ENCODE measurements at places on chromosomes 1 and 21.

- no peak for DNase-seq
These were observed 37.2 kb upstream of the SLC6A9 start for GRCh38 chr1:44068442-44068921.

DNA sequence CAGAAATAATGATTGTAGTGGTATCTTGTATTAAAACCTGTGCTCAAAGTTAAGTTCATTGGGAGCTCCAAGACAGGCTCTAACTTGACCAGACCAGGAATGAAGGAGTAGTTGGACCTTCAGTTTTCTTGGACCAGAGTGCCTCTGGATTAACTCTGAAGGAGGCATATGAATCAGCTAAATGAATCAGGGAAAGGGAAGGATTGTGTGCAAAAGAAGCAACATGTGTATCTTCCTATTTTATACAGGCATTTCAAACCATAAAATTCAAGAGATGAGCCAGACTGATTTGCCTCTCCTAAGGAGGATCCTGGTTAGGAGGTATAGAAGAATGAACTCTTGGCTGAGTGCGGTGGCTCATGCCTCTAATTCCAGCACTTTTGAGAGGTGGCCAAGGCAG lies 71.4 kb downstream of the CC2D1B start:
- DNase-seq, result peak; percentile 51

- peak; percentile 26 for DNase-seq
These were observed 28.2 kb upstream of the SLC30A1 start for GRCh38 chr1:211606914-211607753.

DNA sequence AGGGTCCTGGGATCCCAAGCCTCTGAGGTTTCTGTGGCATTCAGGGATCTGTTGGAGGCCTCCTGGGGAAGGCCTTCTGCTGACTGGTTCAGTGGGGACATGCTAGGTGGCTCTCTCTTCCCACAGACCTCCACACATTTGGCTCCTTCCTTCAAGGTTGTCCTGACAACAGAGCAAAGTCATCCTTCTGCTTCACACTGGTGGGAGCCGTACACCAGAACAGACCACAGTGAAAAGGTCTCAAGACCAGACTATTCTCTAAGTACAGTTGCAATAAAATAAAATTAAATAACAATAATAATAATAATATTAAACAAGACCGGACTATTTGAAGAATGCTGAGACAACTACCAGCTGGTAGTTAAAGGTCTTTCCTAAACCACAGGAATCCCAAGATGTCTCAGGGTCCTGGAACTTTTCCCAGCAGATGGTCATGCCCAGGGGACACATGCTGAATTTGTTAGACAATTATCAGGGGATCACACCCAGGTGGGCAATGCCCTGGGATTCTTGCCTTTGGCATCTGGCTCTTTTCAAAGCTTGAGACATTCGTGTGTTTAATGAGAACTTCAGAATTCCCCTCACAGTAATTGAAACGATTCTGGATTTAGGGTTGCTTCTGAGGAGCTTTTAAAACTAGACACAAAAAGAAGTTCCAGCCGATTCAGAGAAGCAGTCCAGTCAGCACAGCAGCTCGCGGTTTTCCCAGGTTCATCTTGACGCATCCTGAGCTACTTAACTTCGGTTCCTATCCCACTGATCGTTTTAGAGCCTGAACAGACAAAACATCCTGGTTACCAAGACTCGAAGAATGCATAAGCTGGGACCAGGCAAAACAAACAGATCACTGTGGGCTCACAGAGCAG lies 22.9 kb downstream of the HTR1D start:
- peak; percentile 97 for DNase-seq

DNA sequence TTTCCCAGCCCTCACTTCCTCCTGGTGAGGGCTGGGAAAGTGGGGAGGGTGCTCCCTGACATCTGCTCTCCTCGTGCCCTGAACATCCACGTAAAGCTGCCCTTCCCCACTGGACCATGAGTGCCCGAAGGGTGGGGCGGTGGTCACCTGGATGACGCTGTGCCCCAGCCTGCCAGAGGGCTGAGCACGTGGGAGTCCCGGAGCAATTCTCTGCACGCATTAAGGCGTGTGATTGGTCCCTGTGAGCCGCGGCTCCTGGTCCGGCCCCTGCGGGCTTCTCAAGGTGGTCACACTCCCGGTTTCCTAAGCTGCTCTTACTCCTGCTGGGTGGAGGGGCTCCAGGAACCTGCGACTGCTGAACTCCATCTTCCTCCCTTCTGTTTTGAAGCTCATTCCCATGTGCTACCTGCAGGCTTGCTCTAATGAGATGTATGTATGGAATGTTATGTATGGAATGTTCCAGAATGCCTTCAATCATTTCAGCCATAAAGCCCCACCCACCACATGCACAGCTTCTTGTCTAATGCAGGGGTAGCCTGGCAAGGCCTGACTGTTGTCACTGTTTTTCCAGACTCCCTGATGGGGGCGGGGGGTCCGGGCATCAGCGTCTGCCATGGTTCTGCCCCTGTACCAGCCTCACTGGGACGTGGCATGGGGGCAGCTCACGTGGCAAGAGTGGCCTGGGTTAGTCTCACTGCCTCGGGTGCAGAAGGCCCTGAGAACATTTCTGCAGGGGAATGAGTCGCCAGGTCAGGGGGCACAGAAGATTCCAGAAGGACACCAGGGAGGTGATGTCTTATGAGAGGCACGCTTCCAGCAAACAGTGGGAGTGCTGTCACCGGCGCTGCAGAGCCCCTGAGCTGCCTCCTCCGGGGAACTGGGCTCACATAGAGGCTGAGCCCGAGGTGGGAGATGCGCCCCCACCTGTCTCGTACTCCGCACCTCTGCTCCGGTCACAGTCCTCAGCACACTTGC lies 19.4 kb downstream of the KRTAP10-1 start:
- DNase-seq, result no peak

DNA sequence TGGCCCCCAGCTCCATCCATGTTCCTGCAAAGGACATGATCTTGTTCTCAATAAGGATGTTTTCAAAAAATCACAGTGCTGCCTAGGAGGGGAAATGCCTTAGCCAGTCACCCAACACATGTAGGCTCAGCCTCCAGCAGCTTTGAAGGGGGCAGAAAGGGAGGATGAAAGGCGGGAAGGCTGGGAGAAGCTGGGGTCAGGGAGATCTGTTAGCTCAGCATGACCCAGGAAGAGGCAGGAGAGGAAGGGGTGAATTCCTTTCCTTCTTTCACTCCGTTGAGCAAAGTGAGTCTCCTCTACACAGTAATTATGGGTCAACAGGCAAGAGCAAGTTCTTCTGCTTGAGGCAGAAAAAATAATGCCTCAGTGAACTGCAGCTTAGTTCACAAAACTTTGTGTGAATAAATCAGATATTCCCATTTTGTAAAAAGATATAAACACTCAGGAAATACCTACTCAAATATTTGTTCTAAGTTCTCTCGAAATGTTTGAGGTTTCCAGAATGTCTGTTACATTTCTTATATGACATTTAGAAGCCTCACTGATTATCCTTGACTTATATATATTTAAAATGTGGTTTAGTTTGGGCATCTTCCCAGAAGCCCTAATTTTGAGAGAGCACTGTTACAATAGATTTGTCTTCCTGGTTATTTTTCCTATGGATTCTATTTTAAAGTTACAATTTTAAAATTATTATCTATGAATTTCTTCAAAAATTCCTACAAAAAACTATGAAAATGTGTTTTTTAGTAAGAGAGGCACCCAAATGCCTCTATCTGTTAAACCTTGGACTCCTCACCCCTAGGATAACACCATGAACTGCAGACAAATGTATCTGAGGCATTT lies 116.8 kb downstream of the KCNJ6 start:
- peak; percentile 35 for DNase-seq
